ENCODE measurements at places on chromosomes 16 and 17.

- no peak for DNase-seq
Measured at GRCh38 chr16:14539631-14540030, 90.4 kb downstream of the PARN start.

DNA sequence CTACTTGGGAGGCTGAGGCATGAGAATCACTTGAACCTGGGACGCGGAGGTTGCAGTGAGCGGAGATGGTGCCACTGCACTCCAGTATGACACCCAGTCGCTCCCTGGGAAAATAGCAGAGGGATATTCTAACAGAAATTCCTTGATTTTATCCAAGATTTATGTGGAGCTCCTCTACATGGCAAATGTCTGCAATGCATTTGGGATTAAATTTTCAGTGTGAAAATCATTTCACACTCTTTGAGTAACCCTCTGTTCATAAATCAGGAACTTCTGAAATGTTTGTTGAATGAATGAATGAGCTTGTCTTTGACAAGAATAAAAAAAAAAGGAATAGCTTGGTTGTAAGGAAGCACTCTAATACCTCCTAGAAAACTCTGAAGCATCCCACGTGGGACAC is 305.8 kb downstream of the SHISA9 start:
- DNase-seq = no peak

DNA sequence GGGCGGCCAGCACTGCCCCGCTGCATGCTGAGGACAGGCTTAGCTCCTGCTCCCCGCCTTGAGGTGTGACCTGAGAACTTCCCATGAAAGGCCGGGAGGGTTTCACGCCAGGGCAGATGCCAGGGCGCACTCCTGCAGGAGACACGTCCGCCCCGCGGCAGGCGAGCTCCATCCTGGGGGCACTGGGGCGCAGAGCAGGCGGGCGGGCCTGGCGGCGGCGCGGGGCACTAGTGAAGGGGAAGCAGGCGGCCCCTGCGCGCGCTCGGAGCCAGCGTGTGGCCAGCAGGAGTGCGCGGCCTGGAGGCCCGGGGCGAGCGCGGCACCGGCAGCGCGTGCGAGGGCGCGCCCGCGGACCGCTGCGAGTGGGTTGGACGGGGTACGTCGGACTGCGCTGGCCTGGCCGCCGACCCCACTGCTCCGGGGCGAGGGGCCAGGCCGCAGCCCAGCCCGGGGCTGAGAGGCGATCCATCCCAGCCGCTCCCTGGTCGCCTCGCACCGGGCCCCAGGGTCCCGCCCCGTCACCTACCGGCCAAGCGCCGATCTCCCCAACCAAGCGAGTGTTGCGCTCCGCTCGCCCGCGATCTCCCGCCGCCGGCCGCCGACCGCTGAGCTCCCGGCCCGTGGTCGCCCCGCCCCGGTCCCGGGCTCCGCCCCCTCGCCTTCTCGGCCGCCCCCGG is at the start of gene MAP3K14:
MAP3K14 (minus strand) TSS at position 587 of the 677 bp plus-strand sequence. CDS start 26,275 bp downstream, outside the sequence.
- peak; percentile 8 for DNase-seq

DNA sequence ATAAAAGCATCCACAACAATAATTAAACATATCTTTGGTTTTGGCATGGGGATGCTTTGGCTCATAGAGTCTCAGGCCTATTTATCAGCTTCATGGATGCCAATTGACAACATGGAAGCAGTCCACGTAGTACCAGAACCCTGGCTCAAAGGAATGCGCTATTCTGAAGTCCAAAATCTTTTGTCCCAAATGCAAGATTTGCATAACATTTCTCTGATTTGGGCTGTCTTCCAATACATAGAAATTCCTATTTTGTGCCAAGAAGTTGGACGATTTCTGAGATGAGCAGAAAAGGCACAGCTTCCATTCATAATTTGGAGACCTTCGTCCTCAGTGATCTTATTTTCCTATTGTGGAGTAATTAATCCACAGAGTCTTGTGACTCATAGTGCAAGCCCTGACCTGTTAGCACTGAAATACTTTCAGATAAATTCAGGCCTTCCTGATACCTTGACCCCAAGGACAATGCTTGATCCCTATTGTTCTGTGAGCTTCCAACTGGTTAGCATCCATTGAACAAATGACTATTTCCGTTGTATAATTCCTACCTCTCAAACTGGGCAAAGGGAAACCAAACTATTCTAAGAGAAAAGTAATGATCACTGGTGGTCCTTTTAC is 78.4 kb upstream of the CDH11 start:
- no peak for DNase-seq

DNA sequence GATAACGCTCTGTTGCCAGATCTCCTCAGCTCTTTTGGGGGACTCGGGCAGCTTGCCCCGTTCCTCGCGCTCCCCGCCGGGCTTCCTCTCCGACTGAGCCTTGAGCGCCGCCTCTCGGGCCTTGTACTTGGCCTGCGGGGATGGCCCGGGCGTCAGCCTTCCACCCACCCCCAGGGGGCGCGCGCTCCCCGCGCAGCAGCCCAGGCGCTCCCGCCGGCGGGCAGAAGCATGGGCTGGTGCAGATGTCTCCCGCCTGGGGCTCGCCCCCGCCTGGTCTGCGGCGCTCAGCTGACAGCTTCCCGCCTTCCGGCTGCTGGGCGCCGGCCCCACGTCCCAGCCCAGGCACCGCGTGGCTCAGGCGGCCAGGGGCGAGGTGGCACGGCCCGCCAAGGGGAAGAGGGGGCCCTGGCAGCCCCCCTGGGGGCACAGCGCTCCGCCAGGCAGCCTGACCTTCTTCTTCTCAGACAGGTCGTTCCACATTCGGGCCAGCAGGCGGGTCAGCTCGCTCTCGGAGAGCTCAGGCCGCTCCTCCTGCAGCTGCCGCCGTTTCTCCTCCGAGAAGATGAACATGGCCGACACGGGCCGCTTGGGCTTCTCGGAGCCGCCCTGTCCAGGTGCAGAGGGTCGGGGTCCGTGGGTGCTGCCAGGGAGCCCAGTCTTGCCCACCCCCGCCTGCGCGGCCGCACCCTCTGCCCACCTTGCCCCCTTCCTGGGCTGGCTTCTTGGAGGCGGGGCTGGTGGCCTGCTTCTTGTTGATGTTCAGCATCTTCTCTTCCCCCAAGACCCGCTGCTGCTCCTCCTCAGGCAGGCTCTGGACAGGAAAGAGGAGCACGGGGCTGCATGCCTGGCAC is 8.9 kb downstream of the UBTF start:
- peak; percentile 83 for DNase-seq

DNA sequence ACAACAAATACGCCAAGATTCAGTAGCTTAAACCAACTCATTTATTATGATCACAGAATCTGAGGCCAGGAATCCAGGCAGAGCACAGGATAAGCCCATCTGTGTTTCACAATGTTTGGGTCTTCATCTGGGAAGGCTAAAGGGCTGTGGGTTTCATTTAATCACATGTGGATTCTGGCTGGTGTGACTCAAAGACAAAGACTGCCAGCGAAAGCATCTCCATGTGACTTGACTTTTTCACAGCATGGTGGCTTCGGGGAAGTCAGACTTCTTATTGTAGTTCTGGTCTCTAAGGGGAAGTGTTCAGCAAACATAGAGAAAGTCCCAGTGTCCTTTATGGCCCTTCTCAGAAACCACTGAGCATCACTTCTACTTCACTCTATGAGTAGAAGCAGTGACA is 1014.4 kb upstream of the GOT2 start:
- DNase-seq = no peak
